ENCODE measurements at places on chromosomes 1 and 21. TPM values are rescaled to one million over a fixed set of nuclear protein-coding genes. Genes with fewer than 3 reads are reported as not detected.

The OLIG2 gene
- total RNA-seq, result not detected

The LORICRIN gene
- not detected for total RNA-seq

The CLDN8 gene
- not detected for total RNA-seq

The OVAAL gene
- not detected for total RNA-seq

The SFN gene
- total RNA-seq, result 630 TPM

The DISP3 gene
- total RNA-seq, result 0.35 TPM

The FAAH gene
- total RNA-seq, result 1.0 TPM

The ZNF695 gene
- total RNA-seq, result 3.4 TPM

The KIF26B gene
- total RNA-seq, result 0.04 TPM

The IRF6 gene
- 0.05 TPM for total RNA-seq

The TGFB2 gene
- total RNA-seq, result 14.4 TPM

The SLAMF8 gene
- total RNA-seq, result not detected

The TMEM125 gene
- total RNA-seq, result not detected

The CFAP107 gene
- total RNA-seq, result not detected

The PLA2G2C gene
- not detected for total RNA-seq

The S100A5 gene
- total RNA-seq, result 0.88 TPM

The AGMAT gene
- 8.1 TPM for total RNA-seq

The CACNA1S gene
- total RNA-seq, result not detected

The NES gene
- total RNA-seq, result 1.3 TPM

The EFNA1 gene
- total RNA-seq, result 27.4 TPM

The C1orf115 gene
- 4.9 TPM for total RNA-seq

The FMO2 gene
- total RNA-seq, result not detected

The KRTAP19-3 gene
- total RNA-seq, result not detected

The CD1B gene
- not detected for total RNA-seq

The SPATA45 gene
- total RNA-seq, result not detected

The SELL gene
- total RNA-seq, result 0.24 TPM

The CHI3L1 gene
- not detected for total RNA-seq

The VANGL2 gene
- 0.95 TPM for total RNA-seq

The MYBPHL gene
- not detected for total RNA-seq

The CD160 gene
- total RNA-seq, result not detected

The SIM2 gene
- 9.2 TPM for total RNA-seq

The SLFNL1 gene
- total RNA-seq, result not detected

The PLEKHN1 gene
- total RNA-seq, result 4.2 TPM

The TBX19 gene
- total RNA-seq, result 0.78 TPM

The SPATA46 gene
- not detected for total RNA-seq

The LHX4 gene
- total RNA-seq, result 0.32 TPM

The CCDC17 gene
- total RNA-seq, result 0.19 TPM

The SPRR2A gene
- total RNA-seq, result not detected

The NENF gene
- total RNA-seq, result 133 TPM

The OR6N1 gene
- total RNA-seq, result not detected

The PCNX2 gene
- total RNA-seq, result 11.3 TPM

The MMP23B gene
- 1.5 TPM for total RNA-seq

The WNT4 gene
- total RNA-seq, result 0.12 TPM

The CYP4X1 gene
- not detected for total RNA-seq

The C1orf53 gene
- 6.6 TPM for total RNA-seq

The CTNNBIP1 gene
- total RNA-seq, result 9.3 TPM

The RHOU gene
- total RNA-seq, result 4.3 TPM
